ENCODE measurements at places on chromosomes 4 and X.

GRCh38 chrX:19566359-19567222 is 51.3 kb upstream of the MAP3K15 start:
- no peak for DNase-seq

DNA sequence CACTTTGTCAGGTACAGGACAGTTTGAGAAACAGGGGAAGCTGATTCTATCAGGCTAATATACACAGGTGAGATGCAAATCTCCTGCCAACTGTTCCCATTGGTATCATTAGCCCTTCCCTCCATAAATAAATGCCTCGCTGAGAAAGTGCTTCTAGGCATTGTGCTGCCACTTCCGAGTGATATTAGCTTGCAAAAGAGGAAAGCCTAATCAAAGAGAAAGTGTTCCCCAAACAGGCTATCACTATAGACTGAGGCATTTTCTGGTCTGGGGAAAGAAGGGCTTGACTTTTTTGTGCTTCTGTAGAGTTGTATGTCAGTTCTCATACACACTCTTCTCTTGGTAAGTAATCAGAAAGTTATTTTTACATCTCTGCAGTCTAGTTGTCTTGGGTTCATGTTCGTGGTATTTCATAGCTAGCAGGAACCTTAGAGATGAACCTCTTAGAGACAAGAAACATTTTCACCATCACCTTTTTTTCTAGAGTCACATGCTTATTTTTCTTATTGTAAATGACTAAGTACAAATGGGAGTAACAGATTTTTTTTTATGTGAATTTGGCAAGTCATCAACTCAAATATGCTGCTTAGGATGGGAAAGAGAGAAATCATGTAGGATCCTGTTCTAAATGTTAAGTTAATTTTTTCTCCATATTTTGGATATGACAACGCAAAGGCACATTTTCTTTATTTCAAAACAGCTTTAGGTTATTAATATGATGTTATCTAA is 1009.8 kb downstream of the ADGRL3 start:
- no peak for DNase-seq

GRCh38 chr4:179399054-179399782 is 1957.0 kb upstream of the AGA start:
- DNase-seq: no peak

GRCh38 chrX:13627306-13627705 is 25.6 kb upstream of the TCEANC start:
- no peak for DNase-seq

- no peak for DNase-seq
These were observed 65.7 kb downstream of the BEX3 start for GRCh38 chrX:103441878-103442535.

GRCh38 chr4:44646151-44646550 is 5.3 kb downstream of the YIPF7 start:
- no peak for DNase-seq

DNA sequence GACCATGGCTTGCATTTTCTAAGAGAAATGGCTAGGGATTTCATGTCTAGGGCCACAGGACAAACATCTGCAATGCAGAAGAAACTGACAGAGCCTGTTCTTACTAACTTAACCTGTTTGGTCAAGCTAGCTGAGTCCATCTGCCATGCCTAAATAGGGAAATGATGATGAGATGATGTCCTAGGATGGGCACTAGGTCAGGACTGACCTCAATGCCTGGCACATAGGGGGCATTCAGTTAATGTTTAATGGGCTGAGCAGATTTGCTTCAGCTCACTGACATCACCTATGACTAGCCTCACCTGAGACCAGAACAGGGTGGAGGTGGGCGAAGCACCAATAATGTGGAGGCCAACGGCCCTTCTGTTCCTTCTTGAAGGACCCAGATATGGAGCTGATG is 174.2 kb upstream of the SCML1 start:
- no peak for DNase-seq

DNA sequence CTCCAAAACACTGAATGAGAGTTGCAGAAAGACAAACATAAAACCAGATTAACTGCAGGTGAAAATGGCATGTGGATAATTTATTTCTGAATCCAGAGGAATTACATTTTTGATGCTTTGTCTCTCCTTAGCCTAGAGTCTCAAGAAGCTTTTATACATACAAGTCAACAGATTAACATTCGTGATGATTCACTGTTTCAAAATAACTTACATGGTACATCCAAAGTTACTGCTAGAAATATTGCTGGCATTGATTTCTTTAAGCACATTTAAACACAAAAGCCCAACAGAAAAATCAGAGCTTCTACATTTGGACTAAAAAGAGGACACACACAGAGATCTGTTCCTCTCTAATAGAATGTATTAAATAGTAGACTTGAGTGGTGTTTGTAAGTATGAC is 105.6 kb downstream of the AMELX start:
- DNase-seq: no peak

DNA sequence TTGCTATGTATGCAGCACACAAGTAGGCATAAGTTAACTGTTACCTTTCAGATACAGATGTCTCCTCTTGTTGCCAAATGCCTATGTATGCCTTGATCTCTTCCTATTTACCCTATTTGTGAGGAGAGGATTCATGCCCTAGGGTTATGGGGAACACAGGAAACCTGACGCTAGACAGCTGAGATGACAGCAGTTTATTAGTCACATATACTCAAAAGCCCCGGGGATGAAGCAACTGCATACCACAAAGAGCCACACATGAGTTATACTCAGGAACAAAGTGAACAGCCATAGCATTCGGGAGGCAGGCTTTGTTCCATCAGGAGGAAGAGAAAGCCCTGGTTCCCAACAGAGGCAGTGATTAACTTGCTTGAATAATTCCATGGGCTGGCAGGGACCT is 1011.7 kb upstream of the PCDH7 start:
- peak; percentile 47 for DNase-seq

GRCh38 chr4:25937801-25938200 is 23.8 kb downstream of the SMIM20 start:
- DNase-seq: no peak

GRCh38 chr4:40307627-40308497 is 27.3 kb upstream of the CHRNA9 start:
- no peak for DNase-seq

DNA sequence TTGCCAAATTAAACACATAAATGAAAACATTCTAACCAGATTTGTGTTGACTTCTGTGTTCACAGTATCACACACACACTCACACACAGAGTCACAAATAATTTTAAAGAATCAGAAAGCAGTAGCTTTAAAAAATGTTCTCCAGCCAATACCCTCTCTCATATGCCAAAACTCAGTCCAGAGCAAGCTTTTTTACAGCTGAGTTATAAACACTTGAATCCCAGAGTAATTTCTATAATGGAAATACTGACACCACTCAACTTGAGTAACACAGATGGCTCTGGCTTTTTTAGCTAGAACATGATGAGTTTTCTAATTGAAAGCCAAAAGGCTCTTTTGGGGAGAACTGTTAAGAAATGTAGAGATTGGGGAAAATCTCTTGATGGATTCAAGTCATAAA is 100.8 kb downstream of the DOCK11 start:
- no peak for DNase-seq

DNA sequence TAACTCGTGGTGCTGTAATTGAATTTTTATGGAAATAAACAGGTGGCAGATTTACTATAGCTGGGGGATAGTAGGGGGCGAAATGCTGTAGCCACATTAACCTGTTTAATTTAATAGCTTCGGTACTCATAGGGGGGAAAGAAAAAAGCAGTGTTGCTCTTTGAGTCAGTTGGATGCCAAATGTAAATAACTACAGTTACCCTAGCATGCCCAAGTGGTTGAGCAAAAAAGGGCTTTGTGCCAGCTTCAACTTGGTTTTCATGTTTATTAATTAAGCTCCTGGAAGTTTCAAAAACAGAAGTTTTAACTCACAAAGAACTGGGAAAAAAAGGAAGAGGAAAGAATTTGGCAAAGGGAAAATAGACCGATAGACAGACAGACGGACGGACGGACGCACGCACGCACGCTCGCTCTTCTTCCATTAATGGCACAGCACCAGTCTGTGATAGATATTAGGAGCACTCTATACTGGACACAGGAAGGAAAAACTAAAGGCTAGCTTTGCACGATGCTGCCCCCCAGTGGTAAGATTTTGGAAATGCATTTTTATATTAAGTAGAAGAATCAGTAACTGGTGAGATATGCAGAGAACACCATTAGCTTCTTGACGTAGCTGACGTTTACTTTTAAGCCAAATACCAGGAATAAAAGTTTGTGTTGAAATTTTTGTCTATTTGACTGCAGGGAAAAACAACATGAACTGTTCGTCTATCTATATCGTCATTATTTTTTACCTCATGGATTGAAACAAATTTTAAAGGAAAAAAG is 151.8 kb downstream of the SLC7A11 start:
- peak; percentile 80 for DNase-seq

DNA sequence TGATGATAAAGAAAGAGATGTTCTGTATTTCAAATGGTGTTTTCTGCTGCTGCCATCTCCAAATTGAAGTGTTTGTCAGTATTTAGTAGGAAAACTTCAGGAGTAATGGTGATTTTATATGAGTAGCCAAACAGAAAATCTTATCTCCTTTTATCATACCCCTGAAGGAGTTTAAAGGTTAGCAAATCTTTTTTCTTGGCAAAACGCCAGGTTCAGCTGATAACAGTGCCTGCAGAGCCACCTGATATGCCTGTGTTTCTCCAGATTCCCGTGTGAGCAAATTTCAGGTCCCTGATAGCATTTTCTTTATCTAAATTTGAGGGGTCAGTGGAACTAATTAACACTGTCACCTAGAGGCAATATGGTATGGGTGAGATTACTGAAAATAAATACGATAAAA is 65.8 kb upstream of the ETNPPL start:
- no peak for DNase-seq

DNA sequence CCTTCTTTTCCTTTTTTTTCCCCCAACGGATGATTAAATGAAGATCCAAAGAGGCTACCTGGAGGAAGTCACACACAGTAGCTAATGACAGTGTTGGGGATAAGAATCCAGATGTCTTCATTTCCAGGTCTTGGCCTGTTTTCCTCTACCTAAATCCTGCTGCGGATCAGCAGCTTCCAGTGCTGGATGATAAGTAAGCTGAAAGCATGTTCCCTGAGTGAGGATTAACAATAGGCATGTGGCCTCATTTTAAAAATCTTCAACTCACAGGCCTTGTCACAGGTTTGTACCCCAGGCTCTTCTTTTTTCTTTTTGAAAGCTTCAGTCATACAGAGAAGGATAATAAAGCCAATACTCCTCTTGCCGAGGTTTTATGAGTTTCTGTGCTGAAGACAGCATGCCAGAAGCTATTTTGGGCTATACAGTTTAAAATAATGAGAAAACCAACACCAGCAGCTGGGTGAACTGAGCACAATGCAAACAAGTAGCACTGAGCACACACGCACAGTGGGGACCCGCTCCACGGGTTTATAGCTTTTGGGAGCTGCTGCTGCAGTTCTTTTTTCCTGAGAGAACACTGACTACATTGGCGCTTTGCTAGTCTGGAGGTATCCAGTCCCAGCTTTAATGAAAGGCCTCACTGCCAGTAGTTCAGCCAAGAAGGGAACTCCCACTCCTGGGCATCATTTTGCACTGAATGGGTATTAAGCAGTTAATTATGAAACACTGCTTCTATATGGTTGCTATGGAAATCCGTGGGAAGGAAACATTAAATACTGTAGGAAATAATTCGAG is 184.2 kb upstream of the CTSO start:
- DNase-seq: no peak

GRCh38 chr4:119025916-119026661 is 109.5 kb upstream of the MYOZ2 start:
- no peak for DNase-seq

- no peak for DNase-seq
These were observed 160.9 kb downstream of the GATB start for GRCh38 chr4:151599863-151600262.

DNA sequence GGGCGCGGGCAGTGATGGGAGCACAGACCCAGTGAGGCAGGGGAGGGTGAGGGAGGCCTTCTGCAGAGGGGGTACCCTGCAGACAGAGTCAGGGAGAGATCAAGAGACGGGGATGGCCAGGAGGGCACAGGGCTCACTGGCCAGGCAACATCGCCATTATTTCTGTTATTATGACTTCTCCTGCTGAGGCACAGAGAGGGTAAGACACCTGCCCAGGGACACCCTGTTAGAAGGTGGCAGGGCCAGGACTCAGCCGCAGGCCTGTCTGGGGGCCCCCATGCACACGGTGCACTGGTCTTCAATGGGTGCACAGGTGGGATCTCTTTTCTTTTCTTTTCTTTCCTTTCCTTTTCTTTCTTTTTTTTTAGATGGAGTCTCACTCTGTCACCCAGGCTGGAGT is 15.8 kb downstream of the BLOC1S4 start:
- DNase-seq: no peak

GRCh38 chrX:9885150-9885549 is 82.0 kb upstream of the CLDN34 start:
- DNase-seq: peak; percentile 38

- no peak for DNase-seq
These were observed 51.7 kb upstream of the ATP8A1 start for GRCh38 chr4:42708625-42709024.

- DNase-seq: no peak
These were observed 746.4 kb upstream of the MAGEB2 start for GRCh38 chrX:29468911-29469494.

- DNase-seq: no peak
These were observed 259.7 kb downstream of the NKX6-1 start for GRCh38 chr4:84239278-84239845.

- no peak for DNase-seq
These were observed 2.0 kb downstream of the BCOR start for GRCh38 chrX:40095583-40096394.

DNA sequence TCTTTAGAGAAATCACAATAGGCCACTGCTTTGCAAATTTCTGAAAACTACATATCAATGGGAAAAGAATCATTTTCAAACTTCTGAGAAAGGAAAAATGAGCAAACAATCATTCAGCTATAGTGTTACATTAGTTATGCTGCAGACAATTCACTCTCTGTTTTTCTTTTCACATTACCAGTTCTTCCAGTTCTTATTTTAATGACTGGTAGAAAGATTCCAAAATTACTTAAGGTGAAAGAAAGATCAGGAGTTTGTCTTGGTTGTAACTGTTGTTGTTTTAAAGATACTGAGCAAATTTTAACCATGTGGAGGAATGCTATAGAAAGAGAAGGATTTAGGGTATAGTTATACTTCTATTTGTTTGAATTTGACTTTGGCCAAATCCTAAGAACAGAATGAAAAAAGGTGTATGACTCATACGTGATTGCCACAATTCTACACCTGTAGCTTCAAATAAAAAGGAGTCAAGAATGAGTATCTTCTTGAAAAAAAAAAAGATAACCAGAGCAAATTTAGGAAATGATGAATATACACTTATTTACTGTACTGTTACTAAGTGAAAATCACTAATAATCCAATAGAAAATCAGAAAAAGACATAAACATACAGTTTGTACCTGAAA is 21.0 kb upstream of the RASGEF1B start:
- DNase-seq: no peak

Data from HTR-8/SVneo (cell line).